PC-9 (cell line): ENCODE measurements at places on chromosomes 7 and 10. TPM values are rescaled to one million over a fixed set of nuclear protein-coding genes. Genes with fewer than 3 reads are reported as not detected.

DNA sequence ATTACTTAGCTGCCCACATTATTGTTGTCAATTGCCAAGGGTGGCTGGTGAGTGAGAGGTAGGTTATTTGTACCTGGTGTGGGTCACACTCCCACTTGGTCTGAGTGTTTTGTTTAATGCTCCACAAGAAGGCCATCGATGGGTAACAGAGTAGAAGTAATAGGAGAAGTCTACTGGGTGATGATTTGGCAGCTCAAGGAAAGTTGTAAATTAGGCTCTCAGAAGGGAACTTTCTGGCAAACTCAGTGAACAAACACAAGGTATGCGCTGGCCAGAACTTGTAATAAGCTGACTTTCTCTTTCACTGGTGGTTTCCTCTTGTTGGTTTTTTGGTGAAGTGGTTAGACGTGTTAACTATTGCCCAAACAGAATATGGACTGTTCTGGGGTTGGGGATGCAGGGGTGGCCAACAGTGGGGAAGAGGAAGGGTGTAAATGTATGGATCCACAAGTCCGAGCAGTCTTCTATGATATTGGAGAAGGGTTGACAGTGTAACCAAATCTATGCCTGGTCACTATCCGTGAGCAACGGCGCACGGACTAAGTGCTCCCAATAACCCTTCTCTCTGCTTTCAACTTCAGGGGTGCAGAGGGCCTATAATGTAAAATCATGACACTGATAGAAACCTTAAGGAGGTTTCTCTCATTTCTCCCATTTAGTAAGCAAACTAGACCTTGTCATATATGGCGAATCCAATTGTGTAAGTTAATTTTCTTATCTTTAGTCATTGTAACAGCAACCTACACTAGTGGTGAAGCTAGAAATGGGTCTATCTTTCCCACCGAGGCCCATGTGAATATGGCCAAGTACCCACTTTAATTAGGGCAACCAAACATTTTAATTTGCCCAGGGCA, 212.8 kb downstream of the PTEN start:
- H3K27ac ChIP-seq = no peak overlapping the region
- no peak overlapping the region for H3K4me3 ChIP-seq
- H3K4me1 ChIP-seq = peaks cover 10% of the 10 kb centered on the region; the same call in 1 of the 2 replicates
- no peaks in the 10 kb centered on the region for H3K36me3 ChIP-seq

- no peak overlapping the region for H3K27ac ChIP-seq
- H3K27me3 ChIP-seq = no peaks in the 10 kb centered on the region
- no peaks in the 10 kb centered on the region for H3K4me1 ChIP-seq
- H3K4me3 ChIP-seq = no peak overlapping the region
- DNase-seq = no peak
Measured at GRCh38 chr7:112888781-112889180, 98.6 kb upstream of the TMEM168 start.

DNA sequence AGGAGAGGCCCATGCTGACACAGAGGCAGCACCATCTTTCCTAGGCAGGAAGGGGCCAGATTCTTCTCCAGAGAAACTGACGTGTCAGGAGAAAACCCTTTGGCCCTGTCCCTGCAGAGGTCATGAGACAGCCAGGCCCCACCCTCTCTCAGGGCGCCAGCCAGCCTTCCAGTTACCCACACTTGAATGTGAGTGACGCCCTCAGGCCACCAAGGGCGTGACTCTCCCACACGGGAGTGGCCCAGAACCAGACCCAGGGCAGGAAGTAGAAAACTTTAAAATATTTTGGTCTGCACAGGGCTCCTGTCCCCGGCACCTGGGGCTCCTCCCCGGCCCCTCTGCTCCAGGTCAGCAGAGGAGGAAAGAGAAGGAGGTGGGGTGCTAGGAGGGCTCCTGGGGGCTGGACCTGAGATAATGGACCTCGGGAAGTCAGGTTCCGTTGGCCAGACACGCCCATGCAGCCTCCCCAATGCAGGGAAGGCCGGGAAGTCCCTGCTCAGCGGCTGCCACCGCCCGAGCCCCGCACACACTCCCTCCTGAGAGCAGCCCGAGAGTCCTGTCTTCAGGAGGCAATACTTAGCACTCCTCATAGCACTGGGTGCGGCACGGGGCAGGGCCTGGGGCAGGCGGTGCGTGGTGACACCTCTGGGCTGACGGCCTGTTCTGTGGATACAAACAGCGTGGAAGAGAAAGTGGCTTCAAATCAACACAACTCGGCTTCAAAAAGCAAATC, 67.0 kb upstream of the CFAP46 start:
- no peak overlapping the region for H3K27ac ChIP-seq
- H3K4me1 ChIP-seq = no peaks in the 10 kb centered on the region
- peaks cover 15% of the 10 kb centered on the region; the same call in 1 of the 2 replicates for H3K27me3 ChIP-seq
- H3K36me3 ChIP-seq = no peaks in the 10 kb centered on the region
- H3K4me3 ChIP-seq = no peak overlapping the region

GRCh38 chr7:37342688-37343471, 105.8 kb downstream of the ELMO1 start:
- H3K27me3 ChIP-seq = peaks cover 11% of the 10 kb centered on the region
- H3K27ac ChIP-seq = no peak overlapping the region
- H3K4me1 ChIP-seq = no peaks in the 10 kb centered on the region

Gene RAPGEF5
- 16.4 and 16.6 TPM in 2 replicates for total RNA-seq

DNA sequence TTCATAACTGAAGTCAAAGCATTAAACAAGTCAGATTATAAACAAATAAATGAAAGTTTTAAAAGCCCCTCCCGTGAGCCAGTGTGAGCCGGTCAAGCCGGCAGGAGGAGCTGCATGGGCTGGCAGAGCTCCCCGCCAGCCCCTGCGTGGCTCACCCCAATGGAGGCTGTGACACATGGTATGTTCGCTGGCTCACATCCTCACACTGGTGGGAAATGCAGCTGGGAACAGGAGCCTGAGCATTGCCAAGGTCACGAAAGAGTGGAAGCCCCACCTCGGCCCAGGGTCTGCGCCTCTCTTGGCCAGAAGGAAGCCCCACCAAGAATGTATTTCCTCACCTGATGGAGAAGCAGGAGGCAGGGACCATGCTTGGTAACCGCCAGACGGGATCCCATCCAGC, 261.7 kb upstream of the TCERG1L start:
- H3K27me3 ChIP-seq = peaks cover 38% of the 10 kb centered on the region
- H3K27ac ChIP-seq = no peak overlapping the region
- DNase-seq = no peak
- H3K36me3 ChIP-seq = no peaks in the 10 kb centered on the region

Gene TAS2R5
- total RNA-seq = 1.1 and 2.1 TPM in 2 replicates

Gene INSYN2A
- not detected in 2 replicates for total RNA-seq

- H3K27ac ChIP-seq = no peak overlapping the region
- H3K4me3 ChIP-seq = no peak overlapping the region
- DNase-seq = no peak
- 0 out of 2 replicates have a peak, but pooled peaks cover 4% of the 10 kb centered on the region for H3K27me3 ChIP-seq
Measured at GRCh38 chr10:28705472-28705871, 28.2 kb downstream of the BAMBI start.

- no peaks in the 10 kb centered on the region for H3K4me1 ChIP-seq
- no peaks in the 10 kb centered on the region for H3K27me3 ChIP-seq
- H3K36me3 ChIP-seq = no peaks in the 10 kb centered on the region
- no peak for DNase-seq
Measured at GRCh38 chr7:111393011-111393754, 169.1 kb downstream of the IMMP2L start.

GRCh38 chr7:83528925-83529423, 120.0 kb downstream of the SEMA3E start:
- no peak overlapping the region for H3K4me3 ChIP-seq
- H3K4me1 ChIP-seq = peaks cover 6% of the 10 kb centered on the region; the same call in 1 of the 2 replicates
- no peak overlapping the region for H3K27ac ChIP-seq

GRCh38 chr10:67657775-67658174, 38.2 kb downstream of the CTNNA3 start:
- H3K4me1 ChIP-seq = no peaks in the 10 kb centered on the region
- H3K4me3 ChIP-seq = no peak overlapping the region
- DNase-seq = no peak
- no peaks in the 10 kb centered on the region for H3K36me3 ChIP-seq

DNA sequence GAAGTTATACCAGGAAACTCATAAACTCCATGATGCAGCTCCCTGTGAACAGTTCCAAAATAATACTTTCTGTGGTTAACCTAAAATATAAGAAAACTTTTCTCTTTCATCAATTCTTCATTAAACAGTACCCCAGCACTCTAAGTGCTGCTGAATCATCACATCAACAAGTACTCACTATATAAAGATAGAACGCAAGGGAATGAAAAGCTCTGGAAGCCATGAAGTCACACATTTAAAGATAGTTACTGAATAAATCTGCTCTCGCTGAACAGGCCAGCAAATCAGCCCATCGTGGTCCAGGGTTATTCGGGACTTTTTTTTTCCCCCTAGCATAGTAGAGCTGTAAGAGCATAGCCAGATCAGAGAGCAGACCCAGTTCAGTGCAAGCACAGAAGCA, 254.3 kb downstream of the IPMK start:
- DNase-seq = no peak
- no peaks in the 10 kb centered on the region for H3K4me1 ChIP-seq
- H3K27ac ChIP-seq = no peak overlapping the region
- H3K36me3 ChIP-seq = no peaks in the 10 kb centered on the region
- no peaks in the 10 kb centered on the region for H3K27me3 ChIP-seq
- H3K4me3 ChIP-seq = no peak overlapping the region

Gene ARMC3
- total RNA-seq = 10.0 and 14.4 TPM in 2 replicates

GRCh38 chr10:100737355-100738054, 7.9 kb upstream of the PAX2 start:
- peaks cover 55% of the 10 kb centered on the region for H3K27me3 ChIP-seq
- no peaks in the 10 kb centered on the region for H3K36me3 ChIP-seq
- no peaks in the 10 kb centered on the region for H3K4me1 ChIP-seq
- no peak for DNase-seq
- H3K27ac ChIP-seq = no peak overlapping the region

DNA sequence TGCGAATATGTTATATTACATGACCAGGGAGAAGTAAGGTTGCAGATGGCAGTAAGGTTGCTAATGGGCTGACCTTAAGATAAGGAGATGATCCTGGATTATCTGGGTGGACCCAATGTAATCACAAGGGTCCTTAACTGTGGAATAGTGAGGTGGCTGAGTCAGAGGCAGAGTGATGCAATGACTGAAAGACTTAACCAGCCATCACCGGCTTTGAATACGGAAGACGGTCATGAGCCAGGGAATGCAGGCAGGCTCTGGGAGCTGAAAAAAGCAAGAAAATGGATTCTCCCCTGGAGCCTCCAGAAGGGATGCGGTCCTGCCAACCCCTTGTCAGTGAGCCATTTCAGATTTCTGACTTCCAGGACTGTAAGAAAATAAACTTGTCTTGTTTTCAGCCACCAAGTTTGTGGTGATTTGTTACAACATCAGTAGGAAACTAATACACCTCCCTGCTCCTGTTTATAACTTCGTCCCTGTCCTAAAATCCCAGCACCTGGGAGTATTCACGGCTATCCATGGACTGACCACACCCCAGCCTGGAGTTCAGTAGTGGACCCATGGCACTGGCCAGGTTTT, 4.6 kb upstream of the C10orf95 start:
- no peaks in the 10 kb centered on the region for H3K36me3 ChIP-seq
- H3K4me1 ChIP-seq = peaks cover 13% of the 10 kb centered on the region
- no peak overlapping the region for H3K4me3 ChIP-seq
- no peaks in the 10 kb centered on the region for H3K27me3 ChIP-seq

DNA sequence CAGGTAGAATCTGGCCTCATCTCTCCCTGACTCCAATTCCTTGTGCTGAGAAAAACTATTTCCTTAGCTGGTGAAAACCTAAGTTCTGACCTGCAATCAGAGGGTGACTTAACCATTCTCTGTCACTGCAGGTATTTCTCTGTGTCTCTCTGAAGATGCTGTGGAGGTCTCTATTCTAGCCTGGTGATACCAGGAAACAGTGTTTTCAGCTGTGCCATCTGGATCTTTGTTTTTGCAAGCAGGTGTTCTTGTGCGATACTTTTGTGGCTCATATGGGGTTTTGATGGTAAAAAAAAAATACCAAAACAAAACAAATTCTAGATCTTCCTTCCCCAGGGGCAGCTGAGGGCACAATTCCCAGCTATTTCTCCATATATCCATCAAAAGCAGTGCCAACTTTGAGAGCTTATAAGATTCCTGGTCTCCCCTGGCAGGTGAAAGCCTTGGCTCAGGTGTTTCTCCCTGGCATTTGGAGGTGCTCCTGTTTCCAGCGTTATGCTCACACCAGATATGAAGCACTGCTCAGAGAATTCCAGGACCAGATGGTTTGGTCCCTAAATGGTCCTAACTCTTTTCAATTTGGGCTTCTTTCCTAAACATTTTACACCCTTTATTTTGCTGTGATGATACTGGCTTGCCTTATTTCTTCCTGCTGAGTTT, 9.9 kb upstream of the NPVF start:
- H3K4me1 ChIP-seq = no peaks in the 10 kb centered on the region
- peaks cover 73% of the 10 kb centered on the region for H3K27me3 ChIP-seq
- H3K36me3 ChIP-seq = no peaks in the 10 kb centered on the region
- no peak overlapping the region for H3K4me3 ChIP-seq
- no peak for DNase-seq

Gene PAPOLB
- total RNA-seq = not detected in 2 replicates

Gene SLC18A2
- total RNA-seq = not detected in 2 replicates

Gene PNLIPRP3
- not detected in 2 replicates for total RNA-seq

DNA sequence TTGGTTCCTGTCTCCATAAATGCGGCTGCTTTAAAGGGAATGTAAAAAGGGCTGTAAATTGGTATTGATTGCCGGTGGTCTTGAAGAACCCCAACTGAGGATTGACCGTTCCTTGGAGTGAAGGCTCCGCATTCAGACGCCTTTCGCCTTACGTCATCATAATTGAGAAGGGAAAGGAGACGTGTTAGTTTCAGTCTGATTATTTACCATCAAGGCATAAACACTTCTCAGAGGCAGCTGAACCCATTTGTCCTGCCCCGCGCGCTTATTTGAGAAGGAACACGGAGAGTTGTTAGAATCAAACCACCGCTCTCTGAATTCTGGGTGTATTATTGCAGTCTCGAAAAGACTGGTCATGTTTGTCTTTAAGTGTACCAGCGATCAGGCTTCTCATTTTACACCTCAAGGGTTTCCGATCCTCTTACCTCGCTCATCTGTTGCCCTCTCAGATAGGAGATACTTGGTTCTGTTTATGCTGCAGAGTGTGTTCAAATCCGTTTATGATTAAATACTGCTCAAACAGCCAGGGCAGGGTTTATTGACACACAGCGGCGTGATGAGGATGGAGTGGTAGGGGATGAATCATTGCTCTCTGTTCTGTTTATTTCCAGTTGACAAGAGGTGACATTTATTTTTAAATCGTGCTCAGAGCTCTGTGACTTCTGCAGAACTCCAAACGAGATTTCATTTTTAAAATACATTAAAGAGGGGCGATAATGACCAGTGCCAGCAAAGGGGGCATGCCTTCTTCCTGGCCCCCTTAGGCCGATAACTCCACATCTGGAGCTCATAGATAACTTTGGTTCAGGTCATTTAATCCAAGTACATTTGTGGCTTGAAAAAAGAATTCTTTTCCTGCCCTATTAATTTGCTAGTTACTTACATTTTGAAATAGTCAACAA, 30.4 kb downstream of the FOXK1 start:
- peaks cover 27% of the 10 kb centered on the region for H3K4me1 ChIP-seq
- no peak for DNase-seq
- peak overlapping the region; percentile 5; the same call in 1 of the 2 replicates for H3K27ac ChIP-seq
- no peak overlapping the region for H3K4me3 ChIP-seq
- H3K27me3 ChIP-seq = no peaks in the 10 kb centered on the region

- no peaks in the 10 kb centered on the region for H3K27me3 ChIP-seq
- H3K4me3 ChIP-seq = no peak overlapping the region
Measured at GRCh38 chr7:76383089-76383944, 24.5 kb upstream of the YWHAG start.
